NK-92 treated with Interleukin-12 subunit alpha and Interleukin-12 subunit beta, amount 100 ng/mL, for 24 hours (cell line): ENCODE measurements at places on chromosomes 6 and 20.

GRCh38 chr6:73180763-73181619, 44.3 kb downstream of the KHDC1L start:
- no peak for DNase-seq

DNA sequence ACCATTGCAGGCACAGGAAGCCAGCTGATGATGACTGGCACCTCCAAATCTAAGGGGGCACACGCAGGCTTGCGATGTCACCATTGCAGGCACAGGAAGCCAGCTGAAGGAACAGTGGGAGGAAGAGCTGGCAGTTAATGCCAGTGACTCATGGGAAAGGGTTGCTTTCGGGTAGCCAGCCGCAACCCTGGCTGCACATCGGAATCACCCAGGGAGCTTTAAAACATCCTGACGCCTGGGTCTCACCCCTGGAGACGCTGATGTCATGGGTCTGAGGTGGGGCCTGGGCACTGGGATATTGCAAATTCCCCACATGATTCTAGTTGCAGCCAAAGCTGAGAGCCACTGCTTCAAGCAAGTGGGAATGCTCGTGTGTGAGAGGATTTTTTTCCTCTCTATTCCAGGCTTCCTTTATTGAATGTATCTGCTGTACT, 16.1 kb upstream of the CCN6 start:
- no peak for DNase-seq

- no peak for DNase-seq
These were observed 101.4 kb downstream of the KIF13A start for GRCh38 chr6:17885889-17886576.

DNA sequence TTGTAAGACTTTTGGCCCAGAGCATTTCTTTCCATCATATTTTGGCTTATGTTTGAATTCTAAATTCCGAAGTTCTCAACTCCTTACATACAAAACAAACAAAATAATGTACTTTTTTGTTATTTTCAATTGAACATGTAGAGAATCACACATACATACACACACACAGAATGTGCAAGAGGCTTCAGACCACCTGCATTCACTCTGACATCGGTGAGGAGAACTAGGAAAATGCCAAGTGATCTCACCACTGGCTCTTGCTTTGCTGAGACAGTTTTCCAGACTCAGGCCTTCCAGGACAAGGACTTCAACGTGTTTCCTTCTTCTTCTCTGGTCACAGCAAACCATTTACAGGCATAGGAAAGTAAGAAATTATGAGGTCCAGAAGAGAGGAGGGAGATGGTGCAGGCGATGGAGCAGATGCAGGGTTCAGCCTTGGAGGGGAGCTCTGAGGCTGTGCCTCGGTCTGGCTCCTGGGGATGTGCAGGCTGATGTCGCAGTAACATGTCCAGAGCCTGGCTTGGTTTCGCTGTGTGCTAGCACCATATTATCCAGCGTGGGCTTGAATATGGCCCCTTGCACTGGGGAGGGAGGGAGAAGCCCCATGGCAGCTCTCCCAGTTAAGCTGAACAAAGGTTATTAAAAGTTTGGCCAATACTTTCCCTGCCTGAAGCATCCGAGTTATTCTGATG, 93.4 kb downstream of the DACT2 start:
- no peak for DNase-seq

- DNase-seq, result no peak
These were observed 25.5 kb upstream of the CST1 start for GRCh38 chr20:23776067-23776771.

GRCh38 chr6:166618866-166619761, 7.9 kb downstream of the RPS6KA2 start:
- DNase-seq, result no peak

DNA sequence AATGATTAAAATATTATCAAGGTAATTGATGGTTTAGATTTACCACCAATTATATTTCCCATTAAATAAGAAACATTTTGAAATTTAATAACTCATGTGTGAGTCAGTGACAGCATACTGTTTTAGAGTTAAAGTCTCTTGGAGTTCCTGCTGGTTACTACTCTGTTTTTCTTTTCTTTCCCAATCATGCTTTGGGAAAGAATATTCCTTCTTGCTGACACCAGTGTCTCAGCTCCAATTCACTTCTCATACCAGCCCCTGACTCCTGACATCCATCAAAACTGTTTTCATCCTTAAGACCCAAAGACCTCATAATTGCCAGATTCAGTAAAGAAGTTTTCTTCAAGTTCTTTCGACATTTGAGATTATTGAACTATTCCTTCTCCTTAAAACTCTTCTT, 50.3 kb downstream of the AIG1 start:
- DNase-seq, result no peak

GRCh38 chr20:56285496-56285895, 37.0 kb downstream of the MC3R start:
- no peak for DNase-seq

GRCh38 chr6:116268589-116269293, 11.0 kb downstream of the TSPYL1 start:
- no peak for DNase-seq

- DNase-seq, result no peak
These were observed 46.3 kb downstream of the PPP1R14C start for GRCh38 chr6:150189122-150189521.

DNA sequence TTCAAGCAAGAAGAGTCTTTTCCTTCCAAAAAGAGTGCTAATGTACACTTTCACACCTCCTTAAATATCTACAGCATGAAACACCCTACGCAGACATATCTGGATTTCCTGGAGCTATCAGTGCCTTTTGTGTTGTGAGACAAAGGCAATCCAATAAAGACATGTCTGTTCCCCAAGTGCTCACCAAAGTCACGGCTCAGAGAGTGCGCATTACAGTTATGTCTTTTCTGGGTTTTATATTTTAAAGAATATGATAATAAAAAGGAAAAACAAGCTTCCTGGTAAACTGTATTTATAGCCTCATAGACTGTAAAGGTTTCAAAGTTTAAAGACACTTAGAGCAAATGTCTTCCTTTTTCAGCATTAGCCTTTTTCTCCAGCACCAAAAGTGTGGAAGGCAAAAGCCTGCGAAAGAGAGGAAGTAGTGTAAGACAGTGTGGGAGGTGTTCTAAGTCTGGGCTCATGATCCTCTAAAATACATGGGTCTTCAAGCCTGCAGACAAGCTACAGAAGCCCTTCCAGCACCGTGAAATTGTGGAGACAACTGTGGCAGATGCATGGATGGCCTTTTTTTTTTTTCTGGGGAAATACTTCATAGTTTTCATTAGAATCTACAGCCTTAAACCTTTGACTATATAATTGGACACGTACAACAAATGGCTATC, 135.0 kb upstream of the SLC35B3 start:
- DNase-seq, result no peak
